ENCODE measurements at places on chromosomes 2 and 18.
A peak's percentile ranks its signal among the peaks of the same experiment; 100 is the strongest.

GRCh38 chr2:158043181-158043948 is 58.3 kb upstream of the UPP2 start:
- H3K27me3 ChIP-seq: no peaks in the 10 kb centered on the region
- no peak overlapping the region for H3K27ac ChIP-seq
- DNase-seq: no peak
- no peak overlapping the region for H3K4me3 ChIP-seq
- peaks cover 12% of the 10 kb centered on the region for H3K4me1 ChIP-seq

GRCh38 chr2:134170700-134171099 is 83.2 kb upstream of the MGAT5 start:
- DNase-seq: no peak
- H3K4me3 ChIP-seq: no peak overlapping the region
- H3K4me1 ChIP-seq: peaks cover 25% of the 10 kb centered on the region
- peaks cover 6% of the 10 kb centered on the region for H3K36me3 ChIP-seq
- no peaks in the 10 kb centered on the region for H3K27me3 ChIP-seq

GRCh38 chr2:172561270-172561669 is 5.4 kb downstream of the PDK1 start:
- peaks cover 32% of the 10 kb centered on the region for H3K4me1 ChIP-seq
- no peak overlapping the region for H3K27ac ChIP-seq
- H3K27me3 ChIP-seq: no peaks in the 10 kb centered on the region
- no peak overlapping the region for H3K4me3 ChIP-seq
- H3K36me3 ChIP-seq: peaks cover 51% of the 10 kb centered on the region

DNA sequence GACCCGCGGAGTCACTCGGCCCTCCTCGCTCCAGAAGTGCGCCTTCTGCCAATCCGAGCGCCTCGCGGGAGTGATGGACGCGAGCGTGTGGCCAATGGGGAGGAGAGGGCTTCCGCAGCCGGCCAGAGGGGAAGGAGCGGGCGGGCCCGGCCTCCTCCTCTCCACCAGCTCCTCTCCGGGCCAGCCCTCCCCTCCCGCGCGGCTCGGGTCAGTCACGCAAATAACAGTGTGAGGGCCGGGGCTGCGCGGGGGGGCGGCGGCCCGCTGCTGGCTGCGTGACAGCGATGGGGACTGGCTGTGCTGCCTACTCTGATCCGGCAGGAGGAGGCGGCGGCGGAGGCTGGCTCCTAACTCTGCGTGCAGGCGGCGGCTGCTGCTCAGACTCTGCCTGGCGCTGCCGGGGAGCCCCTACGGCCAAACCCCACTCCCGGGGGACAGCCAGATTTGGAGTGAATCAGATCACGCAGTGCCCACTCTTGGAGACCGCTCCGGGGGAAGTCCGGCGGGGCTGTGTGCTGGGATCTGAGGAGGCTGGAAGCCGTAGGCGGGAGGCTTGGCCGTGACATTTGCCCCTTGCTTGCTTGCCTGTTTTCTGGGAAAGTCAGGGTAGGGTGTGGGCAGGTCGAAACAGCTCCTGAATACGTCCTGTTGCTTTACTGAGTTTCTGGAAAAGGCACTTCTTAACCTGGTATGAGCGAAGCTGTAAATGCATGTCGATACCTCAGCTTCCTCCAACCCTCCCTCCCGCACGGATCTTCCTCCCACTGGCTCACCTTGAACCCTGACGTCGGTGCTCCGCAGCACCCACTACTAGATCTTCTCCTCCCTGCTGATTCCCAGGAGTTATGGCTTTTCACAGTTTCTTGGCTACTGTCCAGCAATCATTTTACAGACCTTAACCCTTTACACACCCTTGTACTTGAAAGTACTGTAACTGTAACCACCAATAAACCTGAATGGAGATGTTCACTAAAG is 97.9 kb upstream of the SERTAD2 start:
- DNase-seq: no peak
- peak overlapping the region; percentile 46 for H3K27ac ChIP-seq
- H3K27me3 ChIP-seq: peaks cover 23% of the 10 kb centered on the region
- peak overlapping the region; percentile 96 for H3K4me3 ChIP-seq

GRCh38 chr18:13522256-13522655 is 204.1 kb downstream of the FAM210A start:
- no peak for DNase-seq
- H3K4me3 ChIP-seq: no peak overlapping the region
- H3K27ac ChIP-seq: no peak overlapping the region

DNA sequence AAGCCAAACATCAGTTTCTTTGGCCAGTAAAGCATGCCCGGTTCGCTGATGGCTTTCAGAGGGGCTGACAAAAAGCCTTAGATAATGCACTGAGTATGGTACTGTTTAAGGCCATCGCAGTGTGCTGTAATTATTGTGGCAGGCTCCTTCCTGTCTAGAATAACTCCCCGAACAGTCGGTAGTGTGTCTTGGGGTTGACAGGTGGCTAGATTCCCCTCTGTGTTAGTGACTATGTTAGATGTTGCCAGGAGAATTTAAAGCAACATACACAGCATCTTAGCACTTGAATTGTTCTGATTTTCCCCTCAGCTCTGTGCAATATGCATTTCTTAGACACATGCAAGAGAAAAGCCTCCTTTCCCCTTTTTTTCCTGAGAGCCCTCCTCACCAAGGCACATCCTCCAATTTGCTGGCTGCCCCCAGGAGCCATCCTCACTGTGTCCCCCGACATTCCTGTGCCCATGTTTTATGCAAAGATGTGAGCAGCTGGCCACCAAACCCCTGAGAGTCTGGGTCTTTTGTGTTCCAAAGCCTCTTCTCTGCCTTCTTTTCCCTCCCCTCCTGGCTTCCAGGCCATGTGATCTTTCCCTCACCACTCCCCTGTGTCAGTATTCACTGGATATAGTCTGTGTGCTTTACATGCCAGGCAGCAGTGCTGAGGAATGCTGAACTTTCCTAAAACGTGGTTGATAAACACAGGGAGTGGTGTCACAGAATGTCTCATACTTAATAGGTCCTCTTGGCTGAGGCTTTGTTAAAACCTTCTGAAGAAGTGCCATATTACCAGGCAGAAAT is 331.5 kb downstream of the HRH4 start:
- no peak overlapping the region for H3K27ac ChIP-seq
- peaks cover 6% of the 10 kb centered on the region for H3K36me3 ChIP-seq
- no peaks in the 10 kb centered on the region for H3K27me3 ChIP-seq
- DNase-seq: no peak
- H3K4me3 ChIP-seq: no peak overlapping the region
- H3K4me1 ChIP-seq: peaks cover 18% of the 10 kb centered on the region

- peaks cover 76% of the 10 kb centered on the region for H3K27me3 ChIP-seq
- no peak overlapping the region for H3K4me3 ChIP-seq
- H3K27ac ChIP-seq: no peak overlapping the region
These were observed 27.9 kb upstream of the GLI2 start for GRCh38 chr2:120707816-120708215.

DNA sequence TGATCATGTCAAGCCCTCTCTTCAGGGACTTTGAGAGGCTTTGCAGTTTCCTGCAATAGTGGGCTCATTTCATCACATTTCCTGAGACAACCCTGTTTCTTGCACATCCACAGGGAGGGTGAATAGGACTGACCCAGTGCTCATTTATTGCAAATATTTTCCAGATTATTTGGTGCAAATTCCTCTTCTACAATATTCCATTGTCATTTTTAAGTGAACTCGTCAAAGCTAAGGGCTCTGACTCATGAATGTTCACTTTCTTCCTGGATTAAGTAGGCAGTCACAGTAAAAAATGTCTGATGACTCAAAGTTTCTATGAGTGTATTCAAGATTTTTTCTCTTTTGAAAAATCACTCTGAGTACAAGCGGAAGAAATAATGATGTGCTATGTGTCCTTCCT is 225.5 kb upstream of the GALNT5 start:
- H3K4me1 ChIP-seq: no peaks in the 10 kb centered on the region
- H3K27me3 ChIP-seq: no peaks in the 10 kb centered on the region
- H3K36me3 ChIP-seq: no peaks in the 10 kb centered on the region
- no peak for DNase-seq
- no peak overlapping the region for H3K27ac ChIP-seq
- no peak overlapping the region for H3K4me3 ChIP-seq

GRCh38 chr2:218880859-218881594 is 375 bp downstream of the WNT10A start:
- no peak for DNase-seq
- no peaks in the 10 kb centered on the region for H3K36me3 ChIP-seq
- peaks cover 16% of the 10 kb centered on the region for H3K4me1 ChIP-seq
- H3K27ac ChIP-seq: no peak overlapping the region
- H3K27me3 ChIP-seq: peaks cover 97% of the 10 kb centered on the region

- no peaks in the 10 kb centered on the region for H3K36me3 ChIP-seq
- H3K4me1 ChIP-seq: no peaks in the 10 kb centered on the region
- no peak overlapping the region for H3K4me3 ChIP-seq
- no peak for DNase-seq
- H3K27me3 ChIP-seq: no peaks in the 10 kb centered on the region
These were observed 374.3 kb upstream of the MC4R start for GRCh38 chr18:60746919-60747318.

- no peak overlapping the region for H3K4me3 ChIP-seq
- no peaks in the 10 kb centered on the region for H3K27me3 ChIP-seq
- H3K36me3 ChIP-seq: no peaks in the 10 kb centered on the region
- peak; percentile 71 for DNase-seq
- peaks cover 12% of the 10 kb centered on the region for H3K4me1 ChIP-seq
These were observed 15.2 kb downstream of the OTOF start for GRCh38 chr2:26462511-26463243.

GRCh38 chr2:69735686-69736085 is 6.2 kb upstream of the ANXA4 start:
- H3K36me3 ChIP-seq: no peaks in the 10 kb centered on the region
- H3K27me3 ChIP-seq: peaks cover 6% of the 10 kb centered on the region
- DNase-seq: no peak
- no peak overlapping the region for H3K27ac ChIP-seq

- no peak overlapping the region for H3K27ac ChIP-seq
- peaks cover 28% of the 10 kb centered on the region for H3K4me1 ChIP-seq
- no peaks in the 10 kb centered on the region for H3K27me3 ChIP-seq
- H3K36me3 ChIP-seq: no peaks in the 10 kb centered on the region
- no peak overlapping the region for H3K4me3 ChIP-seq
- DNase-seq: peak; percentile 20
These were observed 87.4 kb upstream of the KLF7 start for GRCh38 chr2:207252979-207253645.

DNA sequence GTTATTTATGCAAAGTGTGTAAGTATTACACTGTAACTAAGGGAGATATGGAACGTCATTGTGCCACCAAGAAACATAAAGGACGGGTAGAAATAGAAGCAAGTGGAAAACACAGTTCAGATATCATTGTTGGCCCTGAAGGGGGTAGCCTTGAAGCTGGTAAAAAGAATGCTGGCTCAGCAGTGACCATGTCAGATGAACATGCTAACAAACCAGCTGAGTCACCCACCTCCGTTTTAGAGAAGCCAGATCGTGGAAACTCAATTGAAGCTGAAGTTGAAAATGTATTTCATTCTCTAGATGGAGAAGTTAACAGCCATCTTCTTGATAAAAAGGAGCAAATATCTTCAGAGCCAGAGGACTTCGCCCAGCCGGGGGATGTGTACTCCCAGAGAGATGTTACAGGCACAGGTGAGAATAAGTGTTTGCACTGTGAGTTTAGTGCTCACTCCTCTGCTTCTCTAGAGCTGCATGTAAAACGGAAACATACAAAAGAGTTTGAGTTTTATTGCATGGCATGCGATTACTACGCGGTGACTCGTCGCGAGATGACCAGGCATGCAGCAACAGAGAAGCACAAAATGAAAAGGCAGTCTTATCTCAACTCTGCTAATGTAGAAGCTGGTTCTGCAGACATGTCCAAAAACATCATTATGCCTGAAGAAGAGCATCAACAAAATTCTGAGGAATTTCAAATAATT is 36.1 kb downstream of the ZNF407 start:
- DNase-seq: no peak
- H3K27me3 ChIP-seq: no peaks in the 10 kb centered on the region
- no peak overlapping the region for H3K27ac ChIP-seq
